ENCODE measurements at places on chromosomes 3 and 15.
A peak's percentile ranks its signal among the peaks of the same experiment; 100 is the strongest.

DNA sequence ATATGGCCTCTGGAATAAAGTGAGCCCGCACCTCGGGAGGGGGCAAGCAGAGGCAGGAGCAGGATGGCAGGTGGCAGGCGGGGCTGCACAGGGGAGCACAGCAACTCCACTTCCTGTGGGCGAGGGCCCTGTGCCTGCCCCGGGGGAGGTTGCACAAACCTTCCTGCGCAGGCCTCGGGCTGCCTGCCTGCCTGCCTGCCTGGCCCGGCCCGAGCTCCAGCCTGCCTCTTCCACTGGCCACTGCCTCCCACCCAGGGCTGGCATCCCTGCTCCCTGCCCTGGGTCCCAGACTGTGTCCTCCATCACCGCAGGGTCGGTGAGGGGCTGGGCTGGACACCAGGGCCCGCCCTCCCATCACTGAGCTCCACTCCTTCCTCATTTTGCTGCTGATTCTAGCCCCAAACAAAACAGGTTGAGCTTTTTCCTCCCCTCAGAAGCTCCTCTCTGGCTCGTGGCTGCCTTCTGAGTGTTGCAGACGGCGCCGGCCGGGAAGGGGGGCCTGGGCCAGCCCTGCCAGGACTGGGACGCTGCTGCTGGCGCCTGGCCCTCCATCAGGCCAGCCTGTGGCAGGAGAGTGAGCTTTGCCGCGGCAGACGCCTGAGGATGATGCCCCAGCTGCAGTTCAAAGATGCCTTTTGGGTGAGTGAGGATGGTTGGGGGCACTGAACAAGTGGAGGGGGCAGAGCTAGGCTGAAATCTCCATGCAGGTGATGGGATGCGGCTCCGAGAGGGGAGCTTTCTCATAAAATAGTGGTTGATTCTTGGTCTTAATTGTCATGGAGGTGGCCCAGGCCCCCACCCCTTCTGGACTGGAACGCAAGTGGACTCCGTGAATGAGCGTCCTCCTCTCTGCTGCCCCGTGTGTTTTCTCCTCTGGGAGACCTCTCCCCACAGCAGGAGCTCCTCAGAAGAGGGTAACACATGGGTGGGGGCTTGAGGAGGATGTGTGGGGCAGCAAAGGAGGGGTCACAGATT lies at the start of gene PSTPIP1:
Gene PSTPIP1 (plus strand): TSS at position 156 of the 975 bp plus-strand sequence. CDS start 448 bp downstream, at position 604.
- peak; percentile 72 for DNase-seq

GRCh38 chr3:155995525-155996370 lies 124.6 kb upstream of the KCNAB1 start:
- no peak for DNase-seq

GRCh38 chr15:31324186-31324585 lies 2.4 kb upstream of the KLF13 start:
- no peak for DNase-seq

GRCh38 chr3:133443649-133444422 lies 44.0 kb downstream of the BFSP2 start:
- DNase-seq = no peak

- DNase-seq = no peak
Observed at GRCh38 chr3:121430664-121431215, 115.0 kb downstream of the POLQ start.

DNA sequence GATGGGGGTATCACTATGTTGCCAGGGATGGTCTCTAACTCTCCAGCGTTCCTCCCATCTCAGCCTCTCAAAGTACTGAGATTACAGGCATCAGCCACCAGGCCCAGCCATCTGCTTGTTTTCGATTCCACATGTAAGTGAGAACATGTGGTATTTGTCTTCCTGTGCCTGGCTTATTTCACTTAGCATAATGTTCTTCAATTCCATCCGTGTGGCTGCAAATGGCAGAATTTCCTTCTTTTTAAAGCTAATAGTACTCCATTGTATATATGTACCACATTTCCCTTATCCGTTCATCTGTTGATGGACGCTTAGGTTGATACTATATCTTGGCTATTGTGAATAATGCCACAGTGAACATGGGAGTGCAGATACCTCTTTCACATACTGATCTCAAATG lies 70.6 kb downstream of the ASB7 start:
- DNase-seq = no peak

DNA sequence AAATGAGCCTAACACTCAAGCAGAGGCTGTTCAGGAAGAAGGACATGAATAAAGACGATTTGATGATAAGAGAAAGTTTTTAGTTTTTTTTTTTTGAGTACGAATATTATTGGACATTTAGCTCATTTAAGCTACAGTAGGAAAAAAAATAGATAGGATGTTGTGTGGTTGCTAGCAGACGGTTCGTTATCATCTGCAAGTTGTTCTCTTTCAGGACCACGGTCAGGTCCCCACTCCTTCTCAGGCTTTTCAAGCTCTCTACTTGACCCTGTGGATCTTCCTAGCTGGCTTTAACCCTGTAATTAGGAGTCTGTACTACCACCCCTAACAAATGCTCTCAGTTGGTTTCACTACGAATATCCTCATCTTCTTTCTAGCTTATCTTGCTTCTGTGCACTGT lies 1.1 kb downstream of the KCNH8 start:
- peak; percentile 23 for DNase-seq
